ENCODE measurements at places on chromosomes 16 and 17.
A peak's percentile ranks its signal among the peaks of the same experiment; 100 is the strongest.

GRCh38 chr16:47978491-47979163 lies 177.2 kb downstream of the ABCC12 start:
- no peak for DNase-seq

- peak; percentile 72 for DNase-seq
Observed at GRCh38 chr17:58976541-58976940, 130.1 kb downstream of the TRIM37 start.

DNA sequence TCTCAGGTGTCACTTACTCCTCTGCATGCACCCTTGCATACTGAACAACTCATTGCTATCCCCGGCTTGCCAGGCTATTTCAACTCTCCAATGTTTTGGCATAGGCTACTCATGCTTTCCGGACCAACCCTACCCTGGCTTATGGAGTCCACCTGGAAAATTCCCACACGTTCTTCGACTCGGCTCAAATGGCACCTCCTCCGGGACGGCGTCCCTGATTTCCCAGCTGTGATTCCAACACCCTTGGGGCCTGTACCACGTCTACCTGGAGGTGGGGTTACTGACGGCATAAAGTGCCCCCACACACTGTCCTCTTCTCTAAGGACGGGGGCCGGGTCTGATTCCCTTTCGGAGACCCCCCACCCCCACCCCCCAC lies 498 bp downstream of the SMYD4 start:
- DNase-seq = peak; percentile 24

DNA sequence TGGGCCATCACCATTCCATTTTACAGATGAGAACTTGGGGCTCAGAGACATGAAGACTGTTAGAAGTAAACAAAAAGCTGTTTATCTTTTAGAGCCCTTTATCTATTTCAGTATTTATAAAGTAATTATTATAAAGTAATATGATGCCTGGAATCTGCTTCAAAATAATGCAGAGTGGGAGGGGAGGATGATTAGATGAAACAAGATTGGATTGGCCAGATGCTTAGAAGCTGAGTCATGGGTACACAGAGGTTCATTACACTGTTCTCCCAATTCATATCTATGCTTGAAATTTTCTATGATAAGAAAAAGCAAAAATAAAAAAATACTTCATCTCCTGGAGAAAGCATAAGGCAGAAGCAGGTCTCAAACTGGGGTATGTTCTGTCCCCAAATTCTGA lies 29.4 kb downstream of the TOM1L2 start:
- no peak for DNase-seq

DNA sequence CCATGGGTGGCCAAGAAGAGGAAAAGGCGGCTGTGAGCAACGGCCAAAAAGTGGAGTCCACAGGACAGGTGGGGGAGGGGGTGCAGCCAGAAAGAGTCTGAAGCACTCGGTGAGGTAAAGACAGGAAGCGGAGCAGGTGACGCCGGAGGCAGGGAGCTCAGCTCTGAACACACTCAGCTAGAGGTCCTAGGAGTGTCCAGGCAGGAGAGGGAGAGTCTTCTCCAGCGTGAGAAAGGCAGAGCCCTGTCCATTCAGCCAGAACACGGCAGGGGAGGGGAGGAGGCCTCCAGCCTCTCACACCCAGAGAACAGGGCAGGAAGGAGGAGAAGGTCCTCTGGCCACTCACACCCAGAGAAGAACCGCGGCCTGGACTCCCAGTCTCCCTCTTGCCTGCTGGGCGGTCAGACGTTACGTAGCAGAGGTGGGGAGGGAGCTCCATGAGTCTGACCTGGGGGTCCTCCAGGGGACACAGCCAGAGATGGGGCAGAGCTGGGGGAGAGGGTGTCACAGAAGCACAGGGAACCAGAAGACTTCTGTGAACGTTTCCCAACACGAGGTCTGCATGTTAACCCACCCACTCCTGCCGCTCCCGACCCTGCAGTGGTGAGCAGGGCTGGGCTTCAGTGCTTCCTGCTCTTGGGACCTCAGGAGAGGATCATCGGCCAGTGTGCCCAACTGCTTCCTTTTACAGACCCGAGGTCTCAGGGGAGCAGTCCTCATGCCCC lies 89.2 kb downstream of the ABR start:
- DNase-seq = no peak

DNA sequence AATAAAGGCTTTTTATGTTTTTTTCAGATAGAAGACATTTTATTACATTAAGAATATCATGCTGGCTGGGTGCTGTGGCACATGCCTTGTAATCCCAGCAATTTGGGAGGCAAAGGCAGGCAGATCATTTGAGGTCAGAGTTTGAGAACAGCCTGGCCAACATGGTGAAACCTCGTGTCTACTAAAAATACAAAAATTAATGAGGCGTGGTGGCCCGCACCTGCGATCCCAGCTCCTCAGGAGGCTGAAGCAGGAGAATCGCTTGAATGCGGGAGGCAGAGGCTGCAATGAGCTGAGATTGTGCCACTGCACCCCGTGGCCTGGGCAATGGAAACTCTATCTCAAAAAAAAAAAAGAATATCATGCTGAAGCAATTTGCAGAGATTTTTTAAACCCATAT lies 29.1 kb upstream of the HAPSTR1 start:
- no peak for DNase-seq

- DNase-seq = no peak
Observed at GRCh38 chr17:3808701-3809100, 7.7 kb upstream of the ITGAE start.

GRCh38 chr16:53087101-53087500 lies 32.3 kb downstream of the CHD9 start:
- DNase-seq = no peak

- DNase-seq = no peak
Observed at GRCh38 chr16:69083306-69083941, 22.0 kb upstream of the HAS3 start.

DNA sequence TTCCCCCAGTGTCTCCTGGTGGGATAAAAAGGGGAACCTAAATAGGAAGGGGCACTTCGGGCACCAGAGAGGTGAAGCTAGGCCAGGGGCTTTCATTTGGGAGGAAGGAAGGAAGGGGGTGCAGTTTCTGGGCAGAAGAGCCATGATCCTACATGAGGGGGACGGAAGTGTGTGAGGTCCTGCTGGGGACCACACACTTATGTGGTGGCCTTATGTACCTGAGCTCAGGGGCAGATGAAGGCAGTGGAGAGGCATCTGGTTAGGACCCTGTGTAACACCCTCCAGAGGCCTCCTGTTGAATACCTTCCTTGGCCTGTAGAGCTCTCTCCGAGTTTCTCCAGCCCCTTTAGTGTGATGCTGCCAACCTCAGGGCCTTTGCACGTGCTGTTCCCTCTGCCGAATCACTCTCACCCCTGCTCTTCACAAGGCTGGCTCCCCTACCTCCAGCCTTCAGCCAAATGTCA lies 21.2 kb downstream of the IGFBP4 start:
- no peak for DNase-seq

DNA sequence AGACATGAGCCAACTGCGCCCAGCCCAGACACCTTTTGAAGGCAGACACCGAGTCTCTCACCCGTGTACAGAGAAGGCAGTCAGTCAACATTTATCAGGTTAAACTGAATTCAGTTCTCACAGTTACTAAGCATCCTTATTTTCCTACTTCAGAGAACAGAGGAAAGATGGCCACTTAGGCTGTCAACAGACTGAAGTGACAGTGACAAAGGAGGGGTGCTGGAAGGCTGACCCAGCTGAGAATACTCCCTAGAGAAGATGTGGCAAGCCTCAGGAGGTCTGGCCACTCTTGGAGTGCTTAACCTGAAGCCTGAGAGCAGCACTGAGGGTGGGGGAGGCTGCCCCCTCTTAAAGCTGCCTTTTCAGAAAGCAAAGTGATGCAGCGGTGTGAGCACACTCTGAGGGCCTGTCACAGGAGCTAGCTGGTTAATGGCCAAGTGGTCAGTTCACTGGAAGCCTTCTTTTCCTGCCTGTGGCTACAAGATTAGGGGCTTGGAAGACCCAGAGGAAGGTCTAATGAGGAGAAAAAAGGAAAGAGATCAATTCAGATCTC lies 51.0 kb upstream of the SREBF1 start:
- DNase-seq = no peak

- no peak for DNase-seq
Observed at GRCh38 chr16:55588799-55589198, 22.3 kb downstream of the CAPNS2 start.

GRCh38 chr16:13999895-14000425 lies 71.2 kb upstream of the MRTFB start:
- peak; percentile 33 for DNase-seq

DNA sequence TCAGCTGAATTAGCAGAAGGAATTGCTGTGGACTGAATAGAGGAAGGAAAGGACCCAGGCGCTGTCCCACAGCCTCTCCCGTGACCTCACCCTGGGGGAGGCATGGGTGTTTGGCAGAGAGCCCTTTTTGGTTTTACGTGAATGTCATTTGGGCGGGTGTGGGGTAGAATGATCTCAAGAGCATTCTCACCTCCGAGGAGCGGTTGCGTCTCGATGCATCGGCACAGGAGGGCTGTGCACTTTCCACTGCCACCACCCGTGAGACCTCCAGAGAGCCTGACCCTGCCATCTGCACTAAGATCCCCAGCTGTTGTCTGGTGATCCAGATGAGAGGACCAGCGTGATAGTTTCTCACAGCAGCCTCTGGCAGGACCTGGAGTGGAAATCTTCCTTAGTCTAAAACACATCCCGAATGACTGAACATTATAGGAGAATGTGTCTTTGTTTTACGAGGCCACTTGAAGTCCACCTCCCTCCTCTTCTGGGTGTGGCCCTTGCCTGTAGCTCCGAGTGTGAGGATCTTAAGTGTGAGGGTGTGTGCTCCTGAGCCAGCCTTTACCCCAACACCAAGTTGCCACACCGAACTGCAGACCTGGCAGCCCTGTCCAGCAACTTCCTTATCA lies 29.3 kb downstream of the FOXK2 start:
- no peak for DNase-seq

- DNase-seq = peak; percentile 25
Observed at GRCh38 chr17:71975331-71975801, 145.5 kb upstream of the SOX9 start.

DNA sequence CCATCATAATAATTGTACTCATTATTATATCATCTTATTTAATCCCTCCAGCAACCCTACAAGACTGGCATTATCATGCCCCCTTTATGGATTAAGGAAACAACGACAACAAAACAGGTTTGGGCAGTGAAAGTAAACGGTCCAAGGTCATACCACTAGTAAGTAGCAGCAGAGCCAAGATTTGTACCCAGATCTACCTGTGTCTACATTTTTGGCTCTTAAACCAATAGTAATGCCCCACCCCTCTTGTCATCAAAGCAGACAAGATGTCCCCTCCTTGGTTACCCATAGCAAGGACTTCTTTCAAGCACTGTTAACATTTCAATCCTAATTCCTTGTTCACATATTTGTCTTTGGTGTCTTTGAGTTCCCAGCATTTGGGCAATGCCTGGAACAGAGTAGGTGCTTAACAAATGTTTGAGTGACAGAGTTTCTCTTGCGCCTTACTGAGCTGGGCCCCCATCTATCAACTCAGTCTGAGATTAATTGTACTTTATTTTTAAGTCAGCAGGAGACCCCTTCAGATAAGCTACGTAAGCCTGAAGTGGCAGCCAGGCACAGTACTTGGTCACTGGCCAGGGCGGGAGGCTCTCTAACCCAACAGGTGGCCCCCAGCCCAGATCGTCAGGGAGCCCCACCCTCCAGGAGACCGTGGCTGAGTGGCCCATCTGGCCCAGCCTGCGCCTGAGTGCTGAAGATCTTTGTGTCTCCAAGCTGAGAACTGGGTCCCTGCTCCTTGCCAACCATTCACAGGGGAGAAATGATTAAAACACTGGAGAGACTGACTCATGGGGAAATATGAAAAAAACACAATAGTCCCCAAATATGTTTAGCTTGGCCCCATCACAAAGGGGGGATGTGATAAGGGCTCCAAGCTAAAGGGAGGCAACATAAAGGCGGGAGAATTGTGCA lies 75.8 kb downstream of the AXIN2 start:
- DNase-seq = no peak

DNA sequence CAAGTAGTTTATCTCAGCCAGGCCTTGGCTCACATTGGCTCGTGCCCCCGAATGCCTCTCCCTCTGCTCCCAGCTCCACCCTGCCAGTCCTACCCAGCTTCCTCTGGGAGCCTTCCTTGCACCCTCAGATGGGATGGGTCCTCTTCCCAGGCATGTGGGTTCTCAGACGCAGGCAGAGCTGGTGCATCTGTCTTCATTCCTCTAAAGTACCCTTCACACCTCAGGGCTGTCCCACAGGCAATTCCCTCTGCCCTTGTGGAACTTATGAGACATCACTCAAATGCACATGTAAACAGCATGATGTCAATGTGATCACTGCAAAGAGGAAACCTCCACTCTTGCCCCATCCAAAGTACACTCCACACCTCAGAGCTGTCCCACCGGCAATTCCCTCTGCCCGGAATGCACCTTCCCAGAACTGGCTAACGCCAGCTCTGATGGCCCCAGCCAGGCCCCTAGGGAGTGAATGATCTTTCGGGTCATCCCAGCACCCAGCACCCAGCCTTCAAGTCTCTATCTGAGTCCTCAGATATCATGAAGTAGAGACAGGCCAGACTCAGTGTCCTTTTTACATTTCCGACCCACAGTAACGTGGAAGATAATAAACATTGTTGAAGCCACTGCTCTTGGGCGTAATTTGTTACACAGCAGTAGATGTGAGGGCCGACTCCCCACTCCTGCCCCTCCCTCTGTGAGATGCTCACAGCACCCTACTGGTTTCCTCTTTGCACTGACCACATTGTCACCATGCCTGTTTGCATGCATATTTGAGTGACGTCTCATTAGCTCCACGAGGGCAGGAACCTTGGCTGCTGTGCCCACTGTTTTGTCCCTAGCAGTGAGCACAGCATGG lies 85.4 kb downstream of the N4BP1 start:
- no peak for DNase-seq

DNA sequence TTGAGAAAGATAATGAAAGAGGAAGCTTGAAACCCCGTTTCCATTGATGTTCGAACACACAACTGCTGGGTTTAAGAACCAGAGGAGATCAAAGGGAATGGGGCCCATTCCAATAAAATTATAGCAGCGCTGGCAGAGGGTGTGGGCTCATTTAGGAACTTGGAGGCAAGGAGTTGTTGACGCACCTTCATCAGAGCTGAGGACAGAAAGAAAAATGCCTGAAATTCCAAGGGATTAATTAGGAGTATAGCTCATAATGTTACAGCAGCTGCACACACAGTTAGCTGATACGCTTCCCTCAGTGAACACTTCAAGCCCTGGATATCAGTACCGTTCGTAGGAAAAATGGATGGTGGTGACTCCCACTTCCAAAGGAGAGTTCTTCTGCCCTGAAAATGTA lies 127.2 kb downstream of the AXIN2 start:
- DNase-seq = no peak
